ENCODE measurements at places on chromosomes 11 and 22.

DNA sequence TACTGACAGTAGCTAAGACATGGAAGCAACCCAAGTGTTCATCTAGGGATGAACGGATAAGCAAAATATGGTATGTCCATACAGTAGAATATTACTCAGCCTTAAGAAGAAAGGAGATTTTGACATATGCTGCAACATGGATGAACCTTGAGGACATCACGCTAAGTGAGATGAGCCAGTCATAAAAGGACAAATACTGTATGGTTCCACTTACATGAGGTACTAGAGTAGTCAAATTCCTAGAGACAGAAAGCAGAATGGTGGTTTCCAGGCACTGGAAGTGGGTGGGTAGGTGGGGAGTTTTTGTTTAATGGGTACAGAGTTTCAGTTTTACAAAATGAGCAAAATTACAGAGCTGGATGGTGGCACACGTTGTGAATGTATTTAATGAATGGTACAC, 18.1 kb downstream of the CHST1 start:
- DNase-seq: no peak

GRCh38 chr22:44890416-44891292, 119.2 kb downstream of the PHF21B start:
- DNase-seq: no peak

- no peak for DNase-seq
These were observed 12.3 kb downstream of the IPO7 start for GRCh38 chr11:9396752-9397151.

GRCh38 chr22:35537232-35537631, 3.4 kb upstream of the RASD2 start:
- DNase-seq: no peak

GRCh38 chr11:28833670-28834069, 725.5 kb downstream of the METTL15 start:
- DNase-seq: peak; percentile 55

GRCh38 chr11:60570970-60571369, 55.8 kb downstream of the MS4A13 start:
- DNase-seq: no peak

GRCh38 chr22:48098243-48098920, 1335.9 kb downstream of the TBC1D22A start:
- no peak for DNase-seq

DNA sequence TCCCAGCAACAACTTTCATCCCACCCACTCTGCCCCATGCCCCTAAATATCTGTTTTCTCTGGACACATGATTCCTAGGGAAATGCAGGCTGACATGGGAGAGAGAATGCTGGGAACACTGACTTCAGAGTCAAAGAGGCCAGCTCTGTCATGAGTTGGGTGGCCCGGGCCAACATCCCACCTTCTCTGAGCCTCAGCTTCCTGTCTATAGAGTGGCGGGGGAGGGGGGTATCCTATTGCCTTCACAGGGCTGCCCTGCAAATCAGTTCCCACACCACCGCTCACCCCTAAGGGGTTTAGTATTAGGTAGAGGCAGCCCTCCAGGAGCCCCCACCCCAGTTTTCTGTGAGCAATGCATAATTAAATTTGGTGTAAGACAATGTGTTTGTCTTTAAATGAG, 175.0 kb upstream of the NCAM1 start:
- DNase-seq: no peak

- no peak for DNase-seq
These were observed 8.0 kb downstream of the CRY2 start for GRCh38 chr11:45855308-45855707.

GRCh38 chr11:36149538-36150242, 139.5 kb downstream of the COMMD9 start:
- DNase-seq: peak; percentile 93

DNA sequence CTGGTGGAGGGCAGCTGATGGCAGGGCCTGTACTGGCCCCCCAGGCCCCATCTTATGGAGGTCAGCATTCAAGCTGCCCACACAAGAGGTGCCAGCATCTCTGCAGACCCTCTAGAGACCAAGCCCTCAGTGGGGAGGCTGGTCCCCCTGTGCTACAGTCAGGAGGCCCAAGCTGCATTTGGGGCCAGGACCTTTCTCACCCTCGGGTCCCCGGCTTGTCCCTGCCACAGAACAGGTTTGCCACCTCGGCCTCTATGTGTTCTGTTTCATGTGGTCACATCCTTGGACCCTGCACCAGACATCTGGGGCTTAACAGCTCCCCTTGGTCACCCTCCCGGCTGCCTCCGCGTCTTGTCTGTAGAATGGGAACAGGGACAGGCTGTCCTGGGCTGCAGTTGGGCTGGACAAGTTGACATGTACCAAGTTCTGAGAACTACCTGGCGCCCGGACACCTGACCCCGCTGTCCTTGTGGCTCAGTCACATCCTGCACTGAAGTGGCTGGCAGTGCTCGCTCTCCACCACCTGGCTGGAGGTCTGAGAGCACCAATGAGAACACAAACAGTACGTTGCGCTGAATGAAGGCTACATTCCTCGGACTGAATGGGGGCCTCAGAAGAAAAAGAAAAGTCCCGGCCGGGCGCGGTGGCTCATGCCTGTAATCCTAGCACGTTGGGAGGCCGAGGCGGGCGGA, 2.7 kb upstream of the PLXNB2 start:
- no peak for DNase-seq

GRCh38 chr11:28529540-28530410, 421.6 kb downstream of the METTL15 start:
- DNase-seq: no peak

GRCh38 chr22:37330200-37331033, 48.1 kb downstream of the CYTH4 start:
- peak; percentile 44 for DNase-seq

DNA sequence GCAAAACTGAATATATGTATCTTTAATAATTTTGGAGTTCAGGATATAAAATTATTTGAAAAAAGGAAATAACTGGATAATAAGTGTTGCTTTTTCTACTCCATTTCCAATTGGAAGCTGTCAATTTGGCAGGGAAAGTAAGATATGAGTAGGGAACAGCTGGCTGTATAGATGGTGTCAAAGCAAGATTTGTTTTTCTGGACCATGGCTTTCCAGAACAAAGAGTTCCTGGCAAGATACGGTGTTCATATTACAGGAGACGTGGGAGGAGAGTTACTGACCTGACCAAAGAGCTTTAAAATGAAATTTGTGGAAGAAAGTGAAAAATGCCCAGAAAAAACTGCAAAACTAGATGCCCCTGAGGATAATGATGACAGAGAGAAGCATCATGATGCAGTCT, 442.7 kb upstream of the KIRREL3 start:
- DNase-seq: no peak
